ENCODE measurements at places on chromosomes 5 and 9.

DNA sequence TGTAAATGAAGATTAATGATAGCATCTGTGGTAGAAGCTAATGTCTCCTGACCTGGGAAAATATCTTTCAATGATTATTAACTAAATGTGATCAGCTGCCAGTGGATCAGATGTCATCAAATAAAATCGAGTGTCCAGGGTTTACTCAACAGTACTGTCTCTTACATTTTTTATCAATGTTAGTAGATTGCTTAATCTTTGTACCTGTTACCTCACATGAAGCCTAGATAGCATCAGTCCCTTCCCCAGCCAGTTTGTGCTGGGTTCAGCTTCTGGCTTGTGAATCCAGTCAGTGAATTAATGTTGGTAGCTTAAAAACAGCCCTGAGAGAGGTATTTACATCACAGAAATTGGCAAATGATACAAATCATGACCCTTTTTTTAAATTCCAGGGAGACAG is 134.4 kb downstream of the GHR start:
- DNase-seq, result no peak

DNA sequence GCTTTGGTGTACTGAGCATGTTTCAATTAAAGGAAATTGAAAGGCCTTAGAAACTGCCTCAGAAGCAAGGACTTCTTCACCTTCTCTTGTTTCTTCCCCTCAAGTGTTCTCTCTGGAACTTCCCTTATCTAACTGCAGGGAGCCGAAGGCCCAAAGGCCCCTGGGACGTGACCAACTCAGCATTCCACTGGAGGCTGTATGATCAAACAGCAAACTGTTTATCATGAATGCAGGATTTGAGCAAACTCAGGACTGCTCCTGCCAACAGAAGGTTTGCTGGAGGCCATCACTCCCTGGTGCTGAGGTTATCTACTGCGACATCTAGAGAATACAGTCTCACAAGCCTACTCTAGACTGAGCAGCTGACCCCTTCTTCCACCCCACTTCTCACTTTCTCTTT is 4.8 kb upstream of the CDH10 start:
- DNase-seq, result no peak

DNA sequence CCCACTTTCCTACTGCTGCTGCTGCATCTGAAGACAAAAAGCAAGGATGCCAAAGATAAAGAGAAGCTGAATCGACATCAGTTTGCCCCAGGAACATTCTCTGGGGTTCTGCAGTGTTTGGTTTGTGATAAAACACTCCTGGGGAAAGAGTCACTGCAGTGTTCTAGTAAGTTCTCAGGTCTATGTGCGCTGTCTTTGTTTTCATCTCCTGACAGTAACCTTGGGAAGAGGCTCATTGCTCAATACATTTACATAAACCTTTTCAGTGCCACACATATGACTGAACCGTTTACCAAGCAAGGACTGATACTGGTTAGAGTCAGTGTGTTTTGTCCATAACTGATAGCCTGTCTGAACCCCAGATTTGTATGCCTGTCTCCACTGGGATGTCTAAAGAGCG is 232.1 kb downstream of the ARHGEF28 start:
- DNase-seq, result no peak

DNA sequence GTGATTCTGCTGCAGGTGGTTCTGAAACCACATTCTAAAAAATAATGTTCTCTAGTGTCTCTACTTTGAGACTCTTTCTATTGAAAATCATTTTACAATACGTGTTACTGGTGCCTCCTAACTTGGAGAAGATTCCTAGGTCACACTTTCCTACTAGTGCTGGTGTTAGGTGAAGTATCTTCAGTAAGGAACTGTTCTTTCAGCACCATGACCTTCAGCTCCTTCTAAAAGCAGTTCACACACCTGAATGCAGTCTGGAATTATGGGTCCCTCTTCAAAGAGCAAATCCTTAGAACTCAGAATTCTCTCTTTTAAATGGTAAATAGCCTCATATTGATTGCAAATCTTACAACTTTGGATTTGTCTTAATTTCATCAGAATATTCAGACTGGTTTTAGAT is 10.6 kb upstream of the DPYSL3 start:
- DNase-seq, result no peak

DNA sequence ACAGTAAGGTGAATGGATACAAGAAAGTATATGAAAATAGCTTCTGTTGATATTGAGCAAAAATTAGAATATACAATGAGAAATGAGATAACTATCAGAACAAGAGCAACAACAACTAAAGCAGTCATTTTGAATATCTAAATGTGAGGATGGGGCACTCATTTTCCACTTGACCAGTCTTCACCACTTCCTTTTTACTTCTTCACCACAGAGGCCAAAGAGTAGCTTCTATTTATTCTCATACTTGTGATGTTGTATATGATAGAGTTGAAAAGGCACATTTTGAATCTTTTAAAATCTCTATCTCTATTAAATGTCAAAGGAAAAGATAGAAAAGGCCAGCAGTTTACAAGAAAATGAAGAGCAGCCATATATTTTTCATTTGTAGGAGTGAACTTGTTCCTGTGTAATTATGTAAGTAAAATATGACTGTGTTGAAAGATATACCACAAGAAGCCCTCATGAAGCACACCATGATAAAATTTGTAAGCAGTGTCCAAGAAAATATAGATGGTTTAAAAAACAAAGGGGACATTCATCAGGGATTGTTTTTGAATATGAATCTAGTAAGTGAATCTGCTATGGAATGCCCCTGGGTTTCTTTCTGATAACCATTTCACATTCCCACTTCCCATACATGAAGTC is 39.2 kb downstream of the ADAMTS19 start:
- DNase-seq, result no peak

- no peak for DNase-seq
Measured at GRCh38 chr5:151880324-151880723, 44.3 kb downstream of the GLRA1 start.

GRCh38 chr5:1660001-1660400 is 136.2 kb upstream of the LPCAT1 start:
- DNase-seq, result no peak
